ENCODE measurements at places on chromosomes 2 and 18.

DNA sequence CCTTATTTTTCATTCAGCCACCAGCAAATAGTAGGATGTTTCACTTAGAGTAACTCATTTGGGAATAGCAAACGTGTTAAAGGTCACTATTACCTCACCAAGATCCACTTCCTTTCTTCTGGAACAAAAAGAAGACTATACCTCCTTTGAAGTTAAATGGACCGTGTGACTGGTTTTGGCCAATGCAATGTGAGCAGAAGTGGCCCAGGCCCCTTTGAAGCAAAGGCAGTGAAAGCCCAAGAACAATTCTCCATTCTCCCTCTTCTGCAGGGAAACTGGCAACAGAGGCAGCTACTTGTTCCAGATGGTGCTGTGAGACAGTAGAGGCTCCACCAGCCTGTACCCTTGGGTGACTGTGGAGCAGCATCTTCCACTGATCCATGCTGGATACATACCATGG lies 11.3 kb upstream of the MALL start:
- no peak for DNase-seq

DNA sequence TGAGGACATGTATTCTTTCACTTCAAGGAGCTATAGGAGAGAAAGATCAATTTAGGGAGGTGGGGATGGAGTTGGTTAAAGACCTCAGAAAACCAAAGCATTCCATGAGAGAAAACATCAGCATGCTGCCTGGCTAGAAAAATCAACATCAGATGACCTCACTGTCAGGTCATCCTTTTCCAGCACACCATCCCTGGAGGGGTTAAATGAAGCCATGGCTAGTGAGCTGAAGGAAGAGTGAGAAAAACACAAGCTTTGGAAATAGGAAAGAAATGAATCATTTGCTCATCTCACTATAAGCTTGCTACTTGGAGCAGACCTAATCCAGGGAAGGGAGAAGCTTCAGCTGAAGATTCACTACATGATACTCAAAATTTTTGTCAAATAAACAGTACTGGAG lies 109.5 kb upstream of the ITGB6 start:
- DNase-seq, result no peak

- DNase-seq, result no peak
Observed at GRCh38 chr2:176124110-176124946, 1.8 kb downstream of the HOXD9 start.

DNA sequence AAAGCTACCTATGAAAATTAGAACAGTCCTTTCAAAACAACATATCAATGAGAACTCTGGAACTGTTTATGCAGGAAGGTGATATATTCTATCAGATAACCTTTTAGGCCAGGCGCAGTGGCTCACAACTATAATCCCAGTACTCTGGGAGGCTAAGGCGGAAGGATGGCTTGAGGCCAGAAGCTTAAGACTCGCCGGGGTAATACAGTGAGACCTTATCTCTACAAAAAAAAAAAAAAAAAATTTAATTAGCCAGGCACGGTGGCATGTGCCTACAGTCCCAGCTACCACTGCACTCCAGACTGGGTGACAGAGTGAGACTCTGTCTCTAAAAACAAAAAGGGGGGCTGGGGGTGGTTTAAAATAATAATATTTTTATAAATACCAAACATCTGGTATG lies 77.9 kb downstream of the OSBPL1A start:
- DNase-seq, result no peak

DNA sequence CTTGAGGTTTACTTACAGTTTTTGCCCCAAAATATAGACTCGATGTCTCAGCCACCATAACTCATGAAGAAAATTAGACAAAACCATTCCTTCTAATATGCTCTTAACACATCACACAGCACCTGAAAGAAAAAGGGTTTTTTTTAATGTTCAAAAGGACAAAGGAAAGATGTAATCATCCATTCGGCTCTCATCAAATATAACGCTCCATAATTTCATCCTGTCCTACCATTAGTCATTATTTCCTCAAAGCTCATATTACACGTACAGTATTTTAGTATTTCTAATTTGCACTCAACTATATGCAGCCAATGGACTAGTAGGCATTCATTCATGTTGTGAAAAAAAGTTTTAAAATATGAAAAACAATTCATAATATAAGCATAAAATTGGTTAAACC lies 24.8 kb downstream of the ESCO1 start:
- DNase-seq, result no peak

- DNase-seq, result no peak
Observed at GRCh38 chr2:55555977-55556376, 36.5 kb downstream of the CFAP36 start.

GRCh38 chr2:231181860-231182512 lies 16.4 kb upstream of the ARMC9 start:
- DNase-seq, result no peak

- DNase-seq, result no peak
Observed at GRCh38 chr2:121529439-121530211, 1.1 kb upstream of the RNU4ATAC start.

GRCh38 chr2:180520206-180520605 lies 460.2 kb upstream of the UBE2E3 start:
- no peak for DNase-seq

GRCh38 chr18:57922885-57923284 lies 119.8 kb upstream of the ATP8B1 start:
- no peak for DNase-seq

DNA sequence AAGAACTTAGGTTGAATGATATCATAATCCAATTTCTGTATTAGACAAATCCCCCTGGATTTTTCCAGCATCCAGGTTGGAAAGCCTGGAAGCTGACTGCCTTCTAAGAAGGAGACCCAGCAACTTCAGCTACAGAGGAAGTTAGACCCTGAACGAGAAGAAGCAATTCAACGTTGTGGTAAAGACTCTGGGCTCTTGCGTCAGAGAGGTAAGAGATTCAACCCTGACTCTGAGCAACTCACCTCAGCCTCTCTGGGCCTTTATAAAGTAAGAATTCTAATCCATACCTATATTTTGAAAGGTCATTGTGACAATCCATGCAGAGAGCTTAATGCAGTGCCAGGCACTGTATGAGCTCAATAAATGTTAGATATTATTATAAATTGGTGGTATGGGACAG lies 9.7 kb downstream of the E2F6 start:
- DNase-seq, result no peak

DNA sequence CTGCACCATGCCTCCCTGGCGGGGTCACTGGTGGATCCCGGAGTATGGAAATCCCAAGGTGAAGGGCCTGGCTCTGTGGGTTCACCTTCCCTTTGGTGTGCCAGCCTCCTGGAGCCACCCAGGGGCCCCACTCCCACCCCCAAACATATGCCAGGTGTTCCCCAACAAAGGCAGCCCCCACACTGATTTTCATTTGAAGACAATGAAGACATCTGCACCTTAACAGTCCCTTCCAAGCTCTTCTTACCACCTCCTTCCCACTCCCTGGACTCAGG lies 11.7 kb downstream of the BIN1 start:
- no peak for DNase-seq

- DNase-seq, result peak; percentile 41
Observed at GRCh38 chr2:234135750-234136221, 85.3 kb downstream of the SPP2 start.

DNA sequence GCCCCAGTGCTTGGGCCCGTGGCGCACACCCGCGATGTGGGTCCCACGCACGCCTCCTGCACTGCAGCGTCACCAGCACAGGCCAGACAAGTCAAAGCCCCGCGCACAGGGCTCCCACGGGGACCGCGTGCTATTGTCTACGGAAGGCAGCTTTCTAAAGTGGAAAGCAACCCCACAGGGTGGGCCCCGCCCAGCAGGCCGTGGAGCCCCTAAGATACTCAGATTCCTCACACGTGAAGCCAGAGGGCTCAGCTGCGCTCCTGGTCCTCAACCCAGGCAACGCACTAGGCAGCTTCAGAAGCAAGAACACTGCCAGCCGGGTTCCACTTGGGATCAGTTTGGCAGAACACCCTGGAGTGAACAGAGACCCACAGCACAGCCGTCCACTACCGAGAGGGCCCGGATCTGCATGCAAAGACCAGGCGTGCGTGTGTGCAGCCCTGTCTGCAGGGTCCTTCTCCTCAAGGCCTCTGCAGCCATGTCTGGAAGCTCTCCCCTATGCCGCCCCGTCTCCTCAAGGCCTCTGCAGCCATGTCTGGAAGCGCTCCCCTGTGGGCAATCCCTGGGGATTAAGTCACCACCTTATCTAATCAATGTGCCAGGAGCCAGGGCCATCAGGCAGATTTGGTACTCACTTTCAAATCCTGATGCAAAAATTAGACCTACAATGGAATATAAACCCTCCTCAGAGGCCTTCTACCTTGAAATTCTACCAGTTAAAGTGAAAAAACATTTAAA lies 231.3 kb downstream of the HDAC4 start:
- DNase-seq, result no peak

- no peak for DNase-seq
Observed at GRCh38 chr2:70686577-70687460, 81.2 kb downstream of the ADD2 start.

GRCh38 chr2:236916651-236917050 lies 169.0 kb upstream of the COPS8 start:
- no peak for DNase-seq

GRCh38 chr18:78087338-78087737 lies 837.7 kb downstream of the GALR1 start:
- DNase-seq, result no peak

GRCh38 chr18:59189008-59189407 lies 30.9 kb upstream of the GRP start:
- DNase-seq, result no peak

DNA sequence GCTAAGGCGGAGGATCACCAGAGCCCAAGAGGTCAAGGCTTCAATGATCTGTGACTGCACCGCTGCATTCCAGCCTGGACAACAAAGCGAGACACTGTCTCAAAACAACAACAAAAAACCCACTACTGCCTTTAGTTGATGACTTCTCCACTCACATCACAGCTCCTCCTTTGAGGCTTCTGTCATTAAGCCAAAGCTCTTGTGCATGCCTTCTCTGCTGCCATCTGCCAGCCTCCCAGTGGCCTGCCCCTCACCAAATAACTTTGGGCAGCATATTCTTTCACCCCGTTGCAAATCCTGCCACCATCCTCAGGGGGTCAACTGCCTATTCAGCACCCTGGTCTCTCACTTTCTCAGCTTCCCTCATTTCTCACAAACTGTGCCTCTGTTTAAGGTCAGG lies 27.5 kb downstream of the OSBPL1A start:
- no peak for DNase-seq

DNA sequence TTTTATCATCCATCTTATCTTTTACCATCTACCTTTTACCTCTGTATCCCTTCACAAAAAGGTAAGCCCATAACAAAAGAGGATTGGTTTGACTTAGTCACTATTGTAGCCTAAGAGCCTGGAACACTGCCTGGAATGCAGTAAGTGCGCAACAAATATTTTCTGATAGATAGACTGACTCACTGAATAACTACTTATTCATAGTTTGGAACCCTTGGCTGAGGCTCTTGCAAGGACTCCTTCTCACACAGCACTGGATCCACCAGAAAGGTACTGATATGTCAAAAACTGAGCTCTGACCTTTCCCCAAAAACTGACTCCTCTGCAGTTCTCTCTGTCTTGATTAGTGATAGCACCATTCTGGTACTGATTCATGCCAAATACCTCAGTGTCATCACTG lies 426.7 kb downstream of the SETBP1 start:
- DNase-seq, result no peak

DNA sequence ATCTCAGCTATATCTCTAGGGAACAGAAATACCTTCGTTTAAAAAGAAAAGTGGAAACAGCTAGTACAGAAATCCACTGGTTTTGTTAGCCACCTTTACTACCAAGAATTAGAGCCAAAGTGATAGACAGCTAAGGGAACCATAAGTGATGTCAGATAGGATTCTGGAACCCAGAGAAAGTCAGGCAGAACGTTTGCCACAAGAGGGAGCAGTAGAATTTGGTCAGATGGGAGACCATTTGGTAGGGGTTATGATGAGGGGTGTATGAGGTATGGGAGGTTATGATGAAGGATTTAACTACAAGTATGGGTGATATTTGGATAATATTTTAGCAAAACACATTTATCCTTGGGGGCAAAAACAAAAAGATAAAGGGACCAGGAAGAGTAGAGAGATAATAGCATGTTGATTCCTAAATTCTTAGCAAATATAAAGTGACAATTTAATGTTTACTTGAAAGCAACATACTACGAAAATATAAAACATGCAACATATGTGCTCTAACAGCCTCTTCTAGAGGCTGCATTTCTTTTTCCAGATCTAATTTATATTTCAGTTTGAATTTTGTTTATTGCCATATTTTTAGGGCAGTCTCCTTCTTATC lies 3.3 kb downstream of the SLC8A1 start:
- no peak for DNase-seq

- DNase-seq, result no peak
Observed at GRCh38 chr2:159090514-159091201, 122.2 kb downstream of the TANC1 start.

DNA sequence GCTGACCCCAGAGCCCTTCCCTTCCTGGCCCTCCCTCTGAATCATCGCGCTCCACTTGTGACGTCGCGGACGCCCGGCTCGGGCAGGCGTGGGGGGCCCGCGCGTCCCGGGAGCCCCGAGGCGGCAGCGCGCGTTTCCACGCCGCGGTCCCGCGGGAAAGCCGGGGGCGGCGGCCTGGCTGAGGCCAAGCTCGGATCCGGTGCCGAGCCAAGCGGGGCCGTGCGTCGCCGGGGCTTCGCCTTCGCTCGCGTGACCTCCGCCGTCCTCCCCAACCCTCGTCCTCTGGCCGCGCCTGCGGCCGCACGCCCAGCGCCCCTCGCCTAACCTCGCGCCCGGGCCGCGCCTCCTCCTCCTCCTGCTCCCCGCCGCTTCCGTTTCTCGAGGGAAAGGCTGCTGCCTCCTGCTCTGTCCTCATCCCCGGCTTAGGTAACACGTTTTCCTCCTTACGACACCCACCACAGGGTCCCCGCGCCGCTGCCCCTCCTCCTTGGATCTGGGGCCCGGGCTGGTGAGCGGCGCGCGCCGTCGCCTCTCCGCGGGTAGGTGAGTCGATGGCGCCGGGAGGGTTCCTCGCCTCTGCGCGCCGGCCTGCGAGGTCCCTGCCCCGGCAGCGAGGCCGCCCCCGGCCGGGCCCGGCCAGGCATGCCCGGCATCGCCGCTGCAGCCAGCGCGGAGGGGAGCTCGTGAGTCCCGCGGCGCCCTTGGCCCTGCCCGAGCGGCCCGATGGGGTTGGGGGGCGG lies at the start of gene INPP1:
Gene INPP1 (plus strand): TSS at position 54 of the 740 bp plus-strand sequence. CDS start 16,514 bp downstream, outside the sequence.
- DNase-seq, result peak; percentile 37

- DNase-seq, result no peak
Observed at GRCh38 chr2:69977906-69978482, 16.6 kb upstream of the ASPRV1 start.

- DNase-seq, result no peak
Observed at GRCh38 chr2:25586726-25587144, 86.6 kb downstream of the DTNB start.

- no peak for DNase-seq
Observed at GRCh38 chr18:34039201-34039600, 185.5 kb downstream of the NOL4 start.

DNA sequence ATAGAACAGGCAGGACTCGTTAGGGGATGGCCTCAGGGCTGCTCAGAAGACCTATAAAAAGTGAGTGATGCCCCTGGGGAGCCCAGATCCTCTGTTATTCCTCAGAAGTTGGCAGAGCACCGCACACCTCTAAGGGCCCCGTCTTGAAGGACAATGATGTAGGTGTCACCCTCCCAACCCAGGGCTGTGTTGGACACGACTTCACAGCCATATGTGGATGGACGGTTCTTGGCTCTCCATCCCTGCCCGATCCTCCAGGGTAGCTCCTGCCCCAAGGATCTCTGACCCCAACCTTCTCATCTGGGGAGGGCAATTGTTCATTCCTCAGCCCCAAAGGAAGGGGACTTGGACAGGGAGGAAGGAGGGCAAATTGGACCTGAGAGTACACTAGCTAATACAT lies 246.1 kb downstream of the DYSF start:
- no peak for DNase-seq

- DNase-seq, result no peak
Observed at GRCh38 chr2:158796652-158797051, 1.5 kb downstream of the DAPL1 start.

GRCh38 chr18:46343931-46344372 lies 239.8 kb downstream of the HAUS1 start:
- DNase-seq, result peak; percentile 33

Data from stimulated activated CD4-positive, alpha-beta T cell treated with anti-CD3 and anti-CD28 coated beads, Interleukin-12 subunit alpha, Interleukin-12 subunit beta, amount 100 ng/mL, for 4 hours (primary cell).